T follicular helper cell (primary cell): ENCODE measurements at places on chromosomes 5 and 9.
A peak's percentile ranks its signal among the peaks of the same experiment; 100 is the strongest.

DNA sequence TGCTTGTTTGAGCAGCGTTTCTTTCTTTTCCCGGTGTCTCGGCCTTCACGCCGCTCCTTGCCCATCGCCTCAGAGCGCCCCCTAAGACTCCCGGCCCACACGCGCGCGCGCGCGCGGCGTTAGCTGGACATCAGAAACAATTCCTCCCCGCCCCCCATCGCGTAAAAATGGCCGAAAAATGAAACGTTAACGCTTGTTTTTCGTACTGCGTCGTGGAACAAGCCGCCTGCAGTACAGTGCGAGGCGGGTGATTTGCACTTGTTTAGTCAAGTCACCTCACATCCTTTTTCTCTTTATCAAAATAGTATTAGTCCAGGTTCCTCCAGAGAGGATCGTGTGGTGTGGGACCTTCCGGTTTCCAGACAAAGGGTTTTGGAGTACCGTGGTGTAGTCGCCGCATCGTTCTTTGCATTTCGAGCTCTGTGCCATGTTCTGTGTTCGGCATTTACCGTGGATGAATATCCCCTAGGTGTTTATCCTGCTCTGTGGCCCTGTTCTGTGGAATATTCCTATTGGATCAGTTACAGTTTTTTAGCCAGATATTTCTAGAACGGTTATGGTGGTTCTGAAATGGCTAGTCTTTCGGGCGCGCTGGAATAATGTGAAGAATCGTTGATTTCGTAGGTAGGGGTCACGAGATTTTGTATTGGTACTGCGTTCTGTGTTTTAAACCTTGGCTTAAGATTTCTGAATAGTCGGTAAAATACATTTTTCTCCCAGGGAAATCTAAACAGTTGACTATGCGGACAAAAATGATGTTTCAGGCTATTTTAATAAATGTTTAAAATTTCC lies 1.0 kb downstream of the MATR3 start:
- peak; percentile 40 for DNase-seq

DNA sequence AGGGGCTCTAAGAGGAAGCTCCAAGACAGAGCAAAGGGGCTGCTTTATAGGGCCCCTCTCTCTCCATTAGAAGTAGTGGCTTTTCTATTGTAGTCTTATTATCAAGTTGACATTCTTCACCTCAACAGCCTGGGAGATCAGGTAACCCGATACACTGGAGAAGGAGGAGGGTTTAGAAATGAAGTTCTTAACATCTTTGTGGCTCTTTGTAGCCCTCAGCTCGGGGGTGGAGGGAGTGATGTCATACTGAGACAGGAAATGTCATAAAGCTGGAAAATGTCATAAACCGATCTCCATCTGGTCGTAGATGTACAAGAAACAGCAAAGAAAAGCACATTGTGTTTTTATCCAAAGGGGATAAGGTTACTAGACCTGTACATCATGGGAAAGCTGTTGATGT lies 17.9 kb downstream of the PDZD2 start:
- no peak for DNase-seq

DNA sequence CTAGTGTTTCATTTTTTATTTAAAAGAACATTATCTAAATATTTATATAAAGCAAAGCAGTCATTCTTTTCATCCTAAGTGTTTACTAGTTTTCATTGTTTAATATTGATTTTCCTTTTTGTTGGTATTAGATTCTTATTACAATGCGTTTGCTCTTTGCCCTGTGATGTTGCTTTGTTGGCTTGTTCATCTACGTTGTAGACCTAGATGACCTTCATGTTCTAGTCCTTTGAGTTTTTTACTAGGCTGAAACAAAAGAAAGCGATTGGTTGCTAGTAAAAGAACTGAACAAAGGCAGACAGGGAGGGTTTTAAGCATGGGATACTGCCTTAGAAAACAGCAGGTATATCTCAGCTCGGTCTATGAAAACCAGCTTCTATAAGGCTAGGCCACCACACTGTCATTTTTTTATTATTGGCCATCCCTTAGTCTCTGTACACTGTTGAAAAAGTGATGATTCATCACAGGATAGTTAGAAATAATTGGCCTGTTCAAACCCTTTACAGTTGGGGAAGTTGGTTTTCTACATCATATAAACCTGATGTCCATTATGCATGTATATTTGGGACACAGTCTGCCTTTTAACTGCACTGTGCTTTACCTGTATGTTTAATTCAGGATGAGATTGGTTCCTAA lies 119.0 kb downstream of the ZCCHC7 start:
- no peak for DNase-seq

- no peak for DNase-seq
Measured at GRCh38 chr9:115107701-115108100, 10.3 kb downstream of the TNC start.

DNA sequence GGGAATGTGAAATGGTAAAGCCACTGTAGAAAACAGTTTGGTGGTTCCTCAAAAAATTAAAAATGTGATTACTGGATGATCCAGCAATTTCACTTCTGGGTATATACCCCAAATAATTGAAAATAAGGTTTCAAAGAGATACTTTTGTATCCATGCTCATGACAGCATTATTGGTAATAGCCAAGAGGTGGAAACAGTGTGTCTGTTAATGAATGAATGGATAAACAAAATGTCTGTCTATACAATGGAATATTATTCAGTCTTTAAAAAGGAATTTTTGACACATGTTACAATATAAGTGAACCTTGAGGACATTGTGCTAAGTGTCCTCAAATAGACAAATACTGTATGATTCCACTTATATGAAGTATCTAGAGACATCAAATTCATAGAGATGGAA lies 40.1 kb downstream of the NUP214 start:
- DNase-seq: no peak

DNA sequence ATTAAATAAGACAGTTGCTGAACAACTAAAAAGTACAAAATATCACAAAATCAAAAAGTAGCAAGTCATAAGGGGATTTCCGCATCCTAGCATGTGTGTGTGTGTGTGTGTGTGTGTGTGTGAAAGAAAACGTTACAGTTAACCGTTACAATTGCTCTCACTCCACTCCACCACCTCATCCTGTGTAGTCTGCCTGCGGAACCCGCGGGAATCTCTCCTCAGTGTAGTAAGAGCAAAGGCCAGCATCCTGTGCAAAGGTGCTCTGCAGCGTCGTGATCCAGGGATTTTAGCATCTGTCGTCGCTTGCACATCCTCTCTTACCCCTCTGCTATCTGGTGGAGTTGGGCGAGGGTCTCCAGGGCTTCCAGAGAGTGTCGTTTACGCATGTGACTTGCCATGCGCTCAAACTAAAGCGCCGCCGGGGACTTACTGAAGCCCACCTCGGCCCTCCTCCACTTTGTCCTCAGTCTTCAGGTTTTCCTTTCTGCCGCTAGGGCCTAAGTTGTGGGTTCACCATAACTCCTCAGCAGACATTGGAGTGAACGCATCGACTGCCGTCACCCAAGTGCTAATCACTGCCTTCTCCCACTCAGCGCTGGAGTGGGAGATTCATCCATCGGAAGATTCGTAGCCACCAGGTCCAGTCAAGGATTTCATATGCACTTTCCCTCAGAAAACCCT lies 3.9 kb downstream of the CDKN2B start:
- DNase-seq: no peak

DNA sequence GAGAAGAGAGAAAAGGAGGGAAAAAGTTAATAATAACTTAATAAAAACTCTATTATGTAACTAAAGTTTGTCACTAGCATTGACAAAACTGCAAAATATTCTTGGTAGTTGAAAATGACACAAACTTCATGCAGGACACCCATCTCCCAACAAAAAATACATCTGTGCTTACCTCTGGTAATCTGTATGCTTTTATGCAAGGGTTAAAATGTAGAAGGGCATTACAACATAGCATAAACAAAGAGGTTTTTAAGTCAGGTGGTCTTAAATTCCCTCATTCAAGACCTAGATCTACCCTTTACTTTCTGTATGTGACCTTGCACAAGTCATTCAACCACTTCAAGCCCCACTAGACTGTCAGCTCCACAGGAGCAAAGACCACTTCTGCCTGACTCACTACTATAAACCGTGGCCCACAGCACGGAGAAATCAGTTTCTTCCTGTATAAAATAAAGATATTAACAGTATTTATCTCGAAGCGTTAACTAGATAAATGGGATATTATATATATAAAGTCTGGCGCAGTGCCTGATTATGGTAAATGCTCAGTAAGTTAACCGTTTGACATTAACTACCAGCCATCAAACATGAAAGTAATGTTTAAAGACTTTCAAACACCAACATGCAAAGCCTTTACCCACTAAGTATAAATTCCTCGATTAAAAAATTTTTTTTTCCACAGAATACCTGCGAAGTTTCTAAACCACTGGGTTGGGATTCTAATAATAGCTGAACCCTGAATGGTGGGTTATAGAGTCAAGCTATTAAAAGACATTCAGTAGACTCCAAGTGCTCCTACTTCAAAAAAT lies 2.0 kb downstream of the FBXL17 start:
- no peak for DNase-seq

GRCh38 chr5:87829217-87829551 lies 416.5 kb upstream of the CCNH start:
- DNase-seq: no peak

GRCh38 chr5:68533051-68533450 lies 317.5 kb downstream of the PIK3R1 start:
- no peak for DNase-seq
